Kidney (tissue), 22 donors: ENCODE measurements at places on chromosomes 5 and 9. TPM values are rescaled to one million over a fixed set of nuclear protein-coding genes. Genes with fewer than 3 reads are reported as not detected.

- DNase-seq: no peak
These were observed 172.0 kb upstream of the MSX2 start for GRCh38 chr5:174552428-174552827.

DNA sequence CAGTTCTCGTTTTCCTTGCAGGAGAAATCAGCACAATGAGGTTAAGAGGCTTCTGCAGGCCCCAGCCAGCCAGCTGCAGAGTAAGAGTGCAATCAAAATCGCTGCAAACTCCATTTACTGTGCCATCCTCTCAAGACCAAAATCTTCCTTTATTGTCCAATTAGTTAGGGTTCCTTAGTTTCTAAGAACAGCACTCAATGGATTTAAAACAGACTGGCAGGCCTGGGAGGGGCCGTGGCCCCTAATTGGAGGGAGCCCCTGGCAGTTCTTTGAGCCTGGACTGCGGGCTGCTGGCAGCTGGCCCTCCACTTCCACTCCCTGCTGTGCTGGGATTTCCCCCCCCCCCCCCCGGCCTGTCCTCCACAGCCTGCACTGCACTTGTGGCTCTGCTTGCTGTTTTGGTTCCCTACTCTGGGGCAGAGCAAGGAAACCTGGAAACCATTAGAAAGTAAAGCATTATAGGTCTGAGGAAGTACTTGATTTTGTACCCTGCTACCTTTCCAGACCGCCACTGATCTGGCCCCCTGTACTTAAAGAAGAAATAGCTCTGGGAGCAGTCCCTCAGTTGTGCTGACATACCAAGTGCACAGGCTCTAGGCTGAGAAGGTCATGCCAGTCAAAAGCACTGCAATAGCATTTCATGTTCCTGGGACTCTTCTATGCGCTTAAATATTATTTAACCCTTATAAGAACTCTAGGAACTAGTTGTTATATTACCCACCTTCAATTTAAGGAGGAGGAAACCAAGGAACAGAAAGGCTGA is 129.0 kb downstream of the APBA1 start:
- DNase-seq: no peak

GRCh38 chr5:151581347-151581746 is 9.8 kb downstream of the FAT2 start:
- DNase-seq: no peak

- no peak for DNase-seq
These were observed 1119.9 kb downstream of the TAF11L14 start for GRCh38 chr5:18754201-18754600.

DNA sequence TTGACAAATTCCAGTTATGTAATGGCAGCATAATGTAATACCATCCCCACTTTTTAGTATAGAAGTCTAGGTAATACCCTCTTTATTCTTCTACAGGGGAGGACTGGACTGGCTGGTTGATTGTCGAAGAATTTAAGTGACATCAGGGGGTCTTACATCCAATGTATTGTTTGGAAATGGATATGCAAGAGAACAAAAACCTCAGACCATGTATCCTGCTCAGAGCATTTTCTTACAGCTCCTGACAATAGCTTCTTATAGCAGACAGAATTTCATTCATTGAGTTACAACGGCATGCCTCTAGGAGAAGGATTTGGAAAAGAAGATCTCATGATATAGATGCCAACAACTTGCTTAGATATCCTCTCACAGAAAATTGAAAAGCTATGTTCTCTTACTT is 2032.3 kb downstream of the EFNA5 start:
- no peak for DNase-seq

DNA sequence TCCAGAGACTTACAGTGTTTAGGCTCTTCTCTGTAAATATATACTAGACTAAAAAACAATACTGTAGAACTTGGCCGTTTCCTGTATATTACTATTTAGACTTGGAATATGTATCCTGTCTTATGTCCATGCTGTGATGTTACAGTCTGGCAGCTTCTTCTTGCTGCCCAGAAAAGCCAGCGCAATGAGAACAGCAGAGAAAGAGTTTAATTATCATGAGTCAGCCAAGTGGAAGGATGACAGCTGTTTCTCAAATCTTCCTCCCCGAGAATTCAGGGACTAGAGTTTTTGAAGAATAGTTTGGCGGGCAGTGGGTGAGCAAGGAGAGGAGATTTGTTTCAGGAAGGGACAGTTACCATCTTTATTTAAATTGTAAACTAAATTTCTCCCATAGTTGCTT is 37.5 kb downstream of the NAA35 start:
- peak; percentile 19 for DNase-seq

GRCh38 chr9:18705796-18706392 is 231.9 kb downstream of the ADAMTSL1 start:
- DNase-seq: no peak

DNA sequence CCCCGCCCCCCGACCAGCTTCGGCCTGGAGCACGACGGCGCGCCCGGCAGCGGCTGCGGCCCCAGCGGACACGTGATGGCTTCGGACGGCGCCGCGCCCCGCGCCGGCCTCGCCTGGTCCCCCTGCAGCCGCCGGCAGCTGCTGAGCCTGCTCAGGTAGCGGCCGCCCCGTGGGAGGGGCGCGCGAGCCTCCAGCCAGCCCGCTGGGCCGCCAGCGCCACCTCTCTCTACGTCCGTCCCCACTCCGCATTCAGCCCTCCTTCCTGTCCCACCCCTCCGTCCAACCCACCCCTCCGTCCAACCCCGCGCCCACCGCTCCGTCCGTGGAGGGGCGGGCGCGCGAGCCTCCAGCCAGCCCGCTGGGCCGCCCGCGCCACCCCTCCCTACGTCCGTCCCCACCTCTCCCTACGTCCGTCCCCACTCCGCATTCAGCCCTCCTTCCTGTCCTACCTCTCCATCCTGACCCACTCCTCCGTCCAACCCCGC is 6.5 kb downstream of the ADAMTS13 start:
- DNase-seq: peak; percentile 70

- peak; percentile 91 for DNase-seq
These were observed 36.3 kb upstream of the PSD2 start for GRCh38 chr5:139759219-139759721.

GRCh38 chr5:135829681-135830383 is 4.6 kb upstream of the SLC25A48 start:
- DNase-seq: peak; percentile 79

DNA sequence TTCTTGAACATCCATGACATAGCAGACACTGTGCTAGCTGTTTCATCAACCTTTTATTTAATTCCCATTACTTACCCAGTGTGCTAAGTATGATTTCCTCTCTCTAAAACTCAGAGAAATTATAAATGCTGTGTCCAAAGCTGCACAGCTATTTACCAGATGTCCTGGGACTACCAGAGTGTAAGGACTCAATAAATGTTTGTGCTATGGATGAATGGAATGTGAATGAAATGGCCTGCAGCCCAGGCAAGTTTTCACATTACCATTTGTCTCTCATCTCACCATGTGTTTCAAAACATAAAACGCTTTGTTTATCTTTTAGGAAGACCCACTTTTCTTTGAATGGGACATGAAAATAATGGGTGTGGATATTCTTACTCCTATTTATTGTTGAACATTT is 96.2 kb downstream of the ARHGEF28 start:
- no peak for DNase-seq

DNA sequence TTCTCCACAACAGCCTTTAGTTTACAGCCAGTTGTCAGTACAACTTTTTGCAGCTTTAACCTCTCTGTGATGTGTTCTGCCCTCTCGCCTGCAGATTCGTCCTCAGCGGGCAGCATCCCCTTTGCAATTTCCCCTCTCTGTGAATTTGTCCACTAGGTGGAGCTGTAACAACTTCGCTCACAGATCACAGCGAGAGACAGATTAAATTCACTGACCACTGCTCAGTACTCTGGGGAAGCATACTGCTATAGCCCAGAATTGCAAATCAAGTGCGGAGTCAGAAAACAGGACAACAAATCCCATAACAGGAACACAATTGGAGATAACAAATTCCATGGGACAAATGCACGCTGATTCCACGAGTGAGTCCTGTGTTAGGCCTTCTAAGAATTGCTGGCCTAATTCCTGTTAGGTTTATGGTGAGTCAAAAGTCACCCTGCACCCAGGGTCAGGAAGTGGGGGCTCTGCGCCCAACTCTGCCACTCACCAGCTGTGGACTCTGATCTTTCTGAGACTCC is 2124.9 kb downstream of the MAT2B start:
- DNase-seq: peak; percentile 63

GRCh38 chr5:112532654-112533360 is 113.7 kb upstream of the EPB41L4A start:
- DNase-seq: no peak

GRCh38 chr9:121945849-121946248 is 147.3 kb downstream of the TTLL11 start:
- DNase-seq: no peak

DNA sequence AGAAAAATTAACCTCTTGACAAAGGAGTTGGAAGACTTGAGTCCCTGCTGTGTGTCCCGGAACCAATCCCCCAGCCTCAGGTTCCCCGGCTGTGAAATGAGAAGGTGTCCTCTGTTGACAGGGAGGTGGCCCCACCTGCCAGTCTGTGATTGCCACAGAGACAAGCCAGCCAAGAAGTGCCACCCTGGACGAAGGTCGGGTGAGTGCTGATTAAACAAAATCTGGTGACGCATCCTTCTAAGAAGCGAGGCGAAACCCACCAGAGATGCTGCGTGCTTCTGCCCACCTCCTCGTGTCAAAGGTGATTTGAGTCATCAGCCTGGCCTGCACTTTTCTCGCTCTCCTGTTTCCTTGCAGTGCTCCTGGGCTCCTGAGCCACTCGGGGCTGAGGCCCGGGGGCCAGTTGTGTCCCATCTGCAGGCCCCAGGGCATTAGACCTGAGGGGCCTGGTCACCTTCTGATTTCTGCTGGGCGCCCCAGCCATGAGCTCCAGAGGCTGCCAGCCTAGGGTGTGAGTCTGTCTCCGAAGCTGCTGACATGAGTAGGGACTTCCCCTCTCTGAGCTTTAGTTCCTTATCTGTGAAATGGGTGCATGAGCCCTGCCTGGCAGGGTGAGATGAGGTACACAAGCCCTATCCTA is 28.7 kb downstream of the NEK6 start:
- DNase-seq: no peak

DNA sequence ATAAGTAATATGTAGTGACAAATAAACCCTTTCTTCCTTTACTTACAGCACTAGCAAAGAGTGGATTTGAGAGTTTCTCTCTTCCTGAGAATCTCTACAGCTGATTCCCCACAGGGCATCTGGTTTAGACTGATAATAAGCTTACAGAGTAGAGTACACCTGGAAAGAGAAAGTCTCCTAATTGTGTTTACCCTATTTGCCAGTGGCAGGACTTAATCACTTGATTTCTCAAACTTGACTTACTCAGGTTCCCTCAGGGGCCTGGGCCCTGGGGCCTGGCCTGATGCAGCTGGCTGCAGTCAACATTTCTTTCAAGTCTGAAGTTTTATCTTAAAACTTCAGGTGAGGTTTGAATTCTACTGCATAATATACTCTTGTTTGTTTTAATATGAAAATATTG is 38.0 kb upstream of the UBTD2 start:
- no peak for DNase-seq

DNA sequence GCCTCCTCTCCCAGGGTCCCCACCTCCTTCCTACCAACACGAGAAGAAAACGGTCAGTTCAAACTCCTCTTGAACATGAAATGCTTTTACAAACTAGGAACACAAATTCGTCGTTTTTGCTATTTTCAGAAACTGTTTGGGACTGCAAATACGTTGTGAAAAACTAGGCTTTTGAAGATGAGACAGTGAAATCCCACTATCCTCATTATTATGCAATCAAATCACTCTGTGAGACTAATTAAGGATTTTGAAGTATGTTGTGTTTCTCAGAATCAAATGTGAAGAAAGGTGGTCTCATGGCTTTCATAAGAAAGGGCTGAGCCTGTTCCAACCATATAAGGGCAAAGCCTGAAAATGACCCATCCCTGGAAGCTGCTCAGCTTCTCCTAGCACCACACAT is 33.2 kb downstream of the CDH6 start:
- no peak for DNase-seq

GRCh38 chr5:154778534-154778933 is 23.4 kb downstream of the LARP1 start:
- DNase-seq: no peak

- no peak for DNase-seq
These were observed 839.9 kb downstream of the MAT2B start for GRCh38 chr5:164345173-164345849.

DNA sequence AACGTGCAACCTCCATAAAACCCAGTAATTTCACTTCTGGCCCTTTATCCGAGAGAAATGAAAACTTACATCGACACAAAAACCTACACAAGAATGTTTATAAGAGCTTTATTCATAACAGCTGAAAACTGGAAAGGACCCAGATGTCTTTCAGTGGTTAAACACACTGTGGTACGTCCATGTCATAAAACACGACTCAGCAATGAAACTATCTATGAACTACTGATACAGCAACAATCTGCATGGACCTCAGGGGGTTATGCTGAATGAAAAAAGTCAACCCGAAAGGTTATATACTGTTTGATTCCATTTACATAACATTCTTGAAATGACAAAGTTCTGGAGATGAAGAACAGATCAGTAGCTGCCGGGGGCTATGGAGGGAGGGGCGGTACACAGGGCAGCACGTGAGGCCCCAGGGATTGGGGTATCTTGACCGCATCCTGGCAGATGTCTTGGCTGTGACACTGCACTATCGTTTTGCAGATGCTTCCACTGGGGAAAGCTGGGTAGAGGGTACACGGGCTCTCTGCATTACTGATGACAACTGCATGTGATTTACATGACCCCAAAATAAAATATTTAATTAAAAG is 4.1 kb downstream of the CCDC127 start:
- no peak for DNase-seq

GRCh38 chr9:104911032-104911607 is 16.8 kb downstream of the ABCA1 start:
- no peak for DNase-seq

DNA sequence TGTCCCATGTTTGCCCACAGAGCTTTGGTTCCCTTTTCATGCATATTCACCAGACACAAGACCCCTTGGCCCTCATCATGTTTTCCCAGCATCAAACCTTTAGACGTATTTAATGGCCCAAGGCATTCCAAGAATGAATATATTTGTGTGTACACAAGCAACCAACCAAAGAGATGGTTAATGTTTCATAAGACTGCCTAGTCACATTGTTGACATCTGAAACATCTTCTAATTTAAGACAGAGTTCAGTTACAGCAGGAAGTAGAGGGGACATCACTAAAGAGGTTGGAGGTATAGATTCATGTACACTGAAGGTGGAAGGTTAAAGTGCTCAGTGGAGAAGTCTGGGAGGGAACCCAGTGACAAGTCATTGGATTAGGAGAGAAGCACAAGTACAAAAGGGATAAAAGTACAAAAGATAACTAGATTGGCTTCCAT is 49.1 kb downstream of the SUSD1 start:
- peak; percentile 62 for DNase-seq

DNA sequence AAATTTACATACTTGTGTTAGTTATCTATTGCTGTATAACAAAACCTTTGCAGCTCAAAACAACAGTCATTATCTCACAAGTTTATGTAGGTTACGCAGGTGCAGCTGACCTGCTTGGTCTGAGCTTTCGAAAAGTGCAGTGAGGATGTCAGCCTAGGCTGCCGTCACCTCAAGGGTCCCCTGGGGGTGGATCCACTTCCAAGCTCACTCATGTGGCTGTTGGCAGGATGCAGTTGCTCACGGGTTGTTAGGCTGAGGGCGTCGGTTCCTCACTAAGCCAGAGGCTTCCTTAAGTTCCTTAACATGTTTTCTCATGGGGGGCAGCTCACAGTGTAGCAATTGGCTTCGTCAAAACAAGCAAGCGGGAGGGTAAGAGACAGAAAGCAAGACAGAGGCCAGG is 139.8 kb downstream of the DOCK8 start:
- no peak for DNase-seq

BSPRY gene
- polyA plus RNA-seq: 18.0 TPM

FOXD4 gene
- 0.43 TPM for polyA plus RNA-seq

GRXCR2 gene
- not detected for polyA plus RNA-seq

SLC6A3 gene
- polyA plus RNA-seq: 0.09 TPM

MFAP3 gene
- polyA plus RNA-seq: 3.1 TPM

LIX1 gene
- 0.65 TPM for polyA plus RNA-seq

BRD3 gene
- polyA plus RNA-seq: 7.7 TPM

SLC6A19 gene
- polyA plus RNA-seq: 69.3 TPM
